Stimulated activated CD4-positive, alpha-beta T cell treated with anti-CD3 and anti-CD28 coated beads, Interleukin-1b, Interleukin-23, amount 100 ng/mL, for 1 hour (primary cell): ENCODE measurements at places on chromosomes 12 and 14.

DNA sequence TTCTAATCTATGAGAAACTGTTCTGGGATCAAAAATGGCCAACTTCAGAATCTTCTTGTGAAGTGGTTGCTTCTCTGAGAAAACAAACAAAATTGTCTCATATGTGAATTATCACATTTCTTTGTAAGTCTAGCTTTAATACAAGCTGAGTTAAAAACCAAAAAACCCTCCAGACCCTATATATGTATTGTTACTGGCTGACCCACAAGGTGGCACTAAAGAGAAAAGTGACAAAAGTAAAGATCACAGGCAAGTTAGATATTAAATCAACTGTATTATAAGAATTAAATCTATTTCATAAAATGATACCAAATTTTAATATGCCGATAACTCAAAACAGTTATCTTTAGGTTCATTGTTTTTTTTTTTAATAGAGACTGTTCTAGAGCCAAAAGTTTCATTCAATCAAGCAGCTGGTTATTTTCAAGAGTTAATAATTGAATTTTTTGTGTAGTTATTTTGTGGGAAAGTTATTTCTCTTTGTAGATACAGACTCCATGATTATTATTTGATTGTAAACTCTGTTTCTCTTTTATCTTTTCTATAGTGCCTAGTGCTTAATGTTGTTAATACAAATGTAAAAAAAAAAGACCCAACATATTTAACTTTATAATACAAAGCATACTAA is 7.5 kb upstream of the TRHDE start:
- DNase-seq: no peak

DNA sequence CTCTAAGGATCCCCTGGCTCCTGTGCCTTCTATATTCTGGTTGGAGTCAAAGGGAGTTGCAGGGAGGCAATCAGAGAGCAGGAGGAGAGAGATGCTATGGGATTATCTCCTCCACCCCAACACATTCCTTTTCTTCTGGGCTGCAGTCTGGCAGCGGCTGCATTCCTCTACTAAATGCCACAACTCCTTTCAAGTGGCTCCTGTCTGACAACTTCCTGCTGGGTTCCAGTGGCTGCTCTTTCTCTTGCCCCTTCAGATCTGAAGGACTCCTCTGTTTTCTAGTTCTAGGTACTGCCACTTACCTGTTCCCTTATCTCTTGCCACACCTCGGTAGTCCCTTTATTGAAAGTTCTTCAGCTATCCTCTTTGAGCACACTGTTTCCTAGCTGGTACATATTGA is 425.0 kb downstream of the SNAPC1 start:
- DNase-seq: no peak

DNA sequence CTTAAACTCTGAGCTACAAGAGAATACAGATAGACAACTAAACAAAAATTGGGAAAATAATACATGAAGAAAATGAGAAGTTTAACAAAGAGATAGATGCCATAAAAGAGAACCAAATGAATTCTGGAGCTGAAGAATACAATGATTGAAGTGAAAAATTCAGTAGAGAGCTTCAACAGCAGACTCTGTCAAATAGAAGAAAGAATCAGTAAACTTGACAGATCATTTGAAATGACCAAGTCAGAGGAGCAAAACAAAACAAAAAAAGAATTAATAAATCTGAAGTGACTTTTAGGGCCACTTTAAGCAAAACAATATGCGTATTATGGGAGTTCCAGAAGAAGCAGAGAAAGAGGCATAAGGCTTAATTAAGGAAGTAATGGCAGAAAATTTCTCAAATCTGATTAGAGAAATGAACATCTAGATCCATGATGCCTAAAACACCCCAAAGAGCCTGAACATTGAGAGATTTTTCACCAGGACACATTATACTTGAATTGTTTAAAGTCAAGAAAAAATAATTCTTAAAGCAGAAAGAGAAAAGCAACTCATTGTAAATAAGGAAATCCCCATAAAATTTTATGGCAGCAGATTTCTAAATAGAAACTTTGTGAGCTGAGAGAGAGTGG is 61.0 kb upstream of the RNU6-8 start:
- DNase-seq: no peak

DNA sequence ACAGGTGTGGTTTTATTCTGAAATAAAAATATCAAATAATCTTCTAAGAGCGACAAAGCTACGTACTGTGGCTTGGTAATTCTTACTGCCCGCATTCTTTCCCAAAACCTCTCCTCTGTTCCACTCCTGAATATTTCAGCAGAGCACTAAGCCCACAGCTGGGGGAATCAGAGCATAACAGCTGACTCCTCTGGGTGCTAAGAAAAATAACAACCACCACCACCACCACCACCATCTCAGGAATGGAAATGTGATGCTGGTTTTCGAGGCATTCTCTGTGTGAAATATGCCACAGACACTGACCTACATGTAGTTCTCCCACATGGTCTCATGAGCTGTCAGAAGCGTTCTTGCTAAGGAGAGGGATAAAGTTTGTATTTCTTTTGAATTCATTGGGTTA is 183.7 kb downstream of the BMP4 start:
- DNase-seq: no peak

- no peak for DNase-seq
These were observed 251.7 kb upstream of the TBX3 start for GRCh38 chr12:114935658-114936057.
